Activated naive CD4-positive, alpha-beta T cell treated with anti-CD3 and anti-CD28 coated beads, Interleukin-2, amount 50 U/mL, for 16 hours (primary cell): ENCODE measurements at places on chromosomes 11 and 22.

GRCh38 chr11:126257764-126258163 lies 10.9 kb downstream of the SRPRA start:
- DNase-seq = no peak

DNA sequence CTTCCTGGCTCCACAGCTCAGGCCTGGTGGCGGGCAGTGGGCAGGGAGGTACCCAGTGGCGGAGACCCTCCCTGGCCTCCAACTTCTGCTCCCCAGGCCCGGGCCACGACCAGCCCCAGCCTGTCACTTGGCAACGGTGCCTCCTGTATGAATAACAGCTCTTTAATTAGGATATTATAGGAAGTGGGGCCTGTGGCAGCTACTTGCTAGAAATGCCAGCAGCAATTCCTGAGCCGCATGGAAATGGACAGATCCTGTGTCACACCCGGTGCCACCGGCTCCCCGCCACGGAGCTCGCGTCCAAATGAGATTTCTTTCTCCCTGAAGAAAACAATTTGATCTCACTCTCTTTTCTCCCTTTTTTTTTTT lies 104.5 kb downstream of the CHST1 start:
- no peak for DNase-seq

DNA sequence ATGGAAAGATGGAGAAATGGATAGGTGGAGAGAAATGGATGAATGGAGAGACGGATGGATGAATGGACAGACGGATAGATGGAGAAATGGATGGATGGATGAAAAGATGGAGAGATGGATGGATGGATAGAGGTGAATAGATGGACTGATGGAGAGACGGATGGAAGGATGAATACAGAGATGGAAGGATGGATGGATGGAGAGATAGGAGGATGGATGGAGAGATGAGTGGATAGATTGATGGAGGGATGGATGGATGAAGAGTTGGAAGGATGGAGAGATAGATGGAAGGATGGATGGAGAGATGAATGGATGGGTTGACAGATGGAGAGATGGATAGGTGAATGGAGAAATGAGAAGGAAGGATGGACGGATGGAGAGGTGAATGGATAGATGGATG lies 63.7 kb downstream of the FLRT1 start:
- DNase-seq = no peak

DNA sequence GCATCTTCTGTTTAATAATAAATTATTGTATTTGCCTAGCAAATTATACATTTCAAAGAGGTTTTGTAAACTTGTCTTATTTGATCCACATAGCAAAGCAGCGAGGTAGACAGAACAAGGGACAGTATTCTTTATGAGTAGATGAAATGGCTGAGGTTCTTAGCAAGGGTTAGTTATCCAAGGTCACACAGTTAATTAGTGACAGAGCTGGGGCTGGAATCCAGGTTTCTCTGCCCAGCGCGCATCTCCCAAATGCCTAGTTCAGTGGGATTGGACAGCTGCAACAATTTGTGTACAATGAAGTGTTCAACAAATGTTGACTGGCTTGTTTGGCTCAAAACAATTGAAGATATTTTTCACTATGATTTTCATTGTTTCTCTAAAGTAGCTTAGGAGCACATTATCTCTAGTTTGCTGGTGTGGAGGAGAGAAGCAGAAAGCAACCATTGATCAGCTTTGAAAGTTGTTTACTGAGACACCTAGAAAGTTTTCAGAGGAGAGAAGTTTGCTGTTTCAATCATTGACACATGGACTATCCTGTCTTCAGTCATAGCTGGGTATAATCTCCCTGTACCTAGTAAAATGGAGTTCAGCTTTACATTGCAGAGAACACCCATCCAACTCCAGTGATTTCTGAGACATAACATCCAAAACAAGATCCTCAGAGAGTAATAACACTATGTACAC lies 270.6 kb downstream of the FAT3 start:
- DNase-seq = no peak

DNA sequence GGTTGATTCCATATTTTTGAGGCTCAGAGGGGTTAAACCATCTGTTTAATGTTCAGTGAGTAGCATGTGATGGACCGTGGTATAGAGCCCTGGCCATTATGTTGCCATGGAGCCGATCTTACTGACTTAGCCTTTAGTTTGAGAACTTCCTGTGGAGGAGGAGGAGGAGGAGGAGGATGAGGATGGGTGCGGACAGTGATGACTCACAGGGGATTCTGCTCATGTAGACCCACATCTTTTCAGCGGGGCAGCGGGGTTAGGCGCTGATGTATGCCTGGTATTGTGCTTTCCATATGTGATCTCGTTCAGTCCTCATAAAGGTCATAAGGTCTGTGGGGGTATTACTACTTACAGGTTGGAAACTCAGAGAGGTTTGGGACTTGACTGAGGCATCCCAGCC lies 13.9 kb downstream of the STX3 start:
- DNase-seq = no peak

GRCh38 chr11:35358391-35358790 lies 61.0 kb downstream of the SLC1A2 start:
- no peak for DNase-seq

GRCh38 chr11:130653838-130654636 lies 205.6 kb downstream of the ADAMTS15 start:
- no peak for DNase-seq

DNA sequence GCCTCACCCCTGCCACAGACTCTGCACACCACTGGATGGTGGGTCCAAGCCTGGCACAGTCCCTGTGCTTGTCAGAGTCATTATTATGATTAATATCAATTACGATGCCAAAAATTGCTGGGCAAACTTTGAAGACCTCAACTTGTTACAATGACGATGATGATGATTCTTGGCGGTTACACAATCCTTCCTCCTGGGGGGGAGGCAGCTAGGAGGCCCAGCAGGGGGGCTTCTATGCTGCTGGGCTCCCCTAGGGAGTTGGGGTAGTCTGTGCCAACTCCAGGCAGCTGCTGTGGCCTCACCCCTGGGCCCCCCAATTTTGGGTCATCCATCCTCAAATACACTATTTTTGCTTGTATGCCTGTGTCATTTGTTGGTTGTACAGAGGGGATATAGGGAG lies 12.0 kb downstream of the SLC35E4 start:
- DNase-seq = no peak

DNA sequence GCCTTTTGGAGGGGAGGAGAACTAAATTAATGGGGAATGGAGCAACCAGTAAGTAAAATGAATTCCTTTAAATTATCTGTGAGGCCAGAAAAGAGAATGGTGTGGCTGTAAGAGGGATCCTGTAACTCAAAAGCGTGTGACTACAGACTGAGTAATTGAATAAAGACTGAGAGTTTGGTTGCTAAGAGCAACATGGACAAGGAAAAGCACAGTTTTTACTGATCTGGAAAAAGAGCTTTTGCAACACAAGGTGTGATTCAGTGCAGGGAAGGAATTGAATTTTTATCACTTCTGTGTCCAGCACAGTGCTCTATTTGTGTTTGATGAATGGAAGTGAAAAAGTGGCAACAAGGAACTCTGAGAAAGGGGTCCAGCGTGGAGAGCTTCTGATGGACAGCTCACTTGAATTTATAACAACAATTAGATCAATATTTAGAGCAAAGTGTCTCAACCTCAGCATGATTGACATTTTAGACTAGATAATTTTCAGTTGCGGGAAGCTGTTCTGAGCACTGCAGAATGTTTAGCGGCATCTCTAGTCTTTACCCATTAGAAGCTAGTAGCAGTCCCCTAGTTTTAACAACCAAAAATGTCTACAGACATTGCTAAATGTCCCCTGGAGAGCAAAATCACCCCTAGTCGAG lies 202.8 kb upstream of the BDNF start:
- no peak for DNase-seq

DNA sequence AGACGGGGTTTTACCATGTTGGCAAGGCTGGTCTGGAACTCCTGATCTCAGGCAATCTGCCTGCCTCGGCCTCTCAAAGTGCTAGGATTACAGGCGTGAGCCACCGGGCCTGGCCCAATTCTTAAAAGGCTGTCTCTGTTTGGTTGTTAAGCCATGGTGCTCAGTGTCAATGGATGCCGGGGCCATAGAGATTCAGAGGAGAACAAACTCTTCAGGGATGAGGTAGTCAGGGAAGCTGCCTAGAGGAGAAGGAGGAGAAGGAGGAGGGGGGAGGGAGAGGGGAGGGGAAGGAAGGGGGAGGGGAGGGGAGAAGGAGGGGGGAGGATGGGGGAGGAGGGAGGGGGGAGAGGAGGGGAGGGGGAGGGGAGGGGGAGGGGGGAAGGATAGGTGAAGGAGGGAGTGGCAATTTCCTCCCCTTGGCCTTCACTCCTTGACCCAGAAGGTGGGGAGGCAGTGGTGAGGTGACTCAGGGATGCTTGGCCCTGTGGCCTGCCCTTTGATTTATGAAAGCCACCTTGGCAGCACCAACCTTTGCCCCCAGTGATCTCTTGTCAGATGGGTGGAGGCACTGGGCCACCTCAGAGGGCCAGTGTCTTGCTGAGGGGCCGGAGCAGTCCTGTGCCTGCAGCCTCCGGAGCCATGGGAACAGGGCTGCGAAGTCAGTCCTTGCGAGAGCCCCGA lies at the start of gene C11orf86:
Gene C11orf86, plus strand, starts transcription at position 581 of the 681 bp plus-strand sequence. Its CDS starts 59 bp downstream, at position 640.
- no peak for DNase-seq

DNA sequence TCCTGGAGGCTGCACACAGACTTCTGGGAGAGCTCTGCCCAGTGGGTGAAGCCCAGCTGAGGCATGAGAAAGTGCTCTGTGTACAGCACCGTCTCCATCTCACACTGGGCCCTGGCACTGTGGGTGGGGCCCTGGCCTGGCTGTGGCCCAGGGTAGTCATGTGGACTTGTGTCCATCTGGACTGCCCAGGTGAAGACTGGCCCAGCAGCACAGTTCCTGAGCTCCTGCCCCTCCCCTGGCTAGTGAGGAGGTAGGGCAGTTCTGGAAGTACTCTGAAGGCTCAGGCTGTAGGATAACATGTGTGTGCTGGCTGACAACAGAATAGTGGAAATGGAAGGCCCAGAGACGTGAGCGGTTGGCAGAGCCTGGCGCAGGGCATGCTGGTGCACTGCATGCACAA lies 35.4 kb downstream of the RSPH14 start:
- DNase-seq = no peak
